CD8-positive, alpha-beta T cell (primary cell): ENCODE measurements at places on chromosomes 16 and 17.

- no peak for DNase-seq
These were observed 6.1 kb upstream of the EIF4A3 start for GRCh38 chr17:80153004-80153403.

DNA sequence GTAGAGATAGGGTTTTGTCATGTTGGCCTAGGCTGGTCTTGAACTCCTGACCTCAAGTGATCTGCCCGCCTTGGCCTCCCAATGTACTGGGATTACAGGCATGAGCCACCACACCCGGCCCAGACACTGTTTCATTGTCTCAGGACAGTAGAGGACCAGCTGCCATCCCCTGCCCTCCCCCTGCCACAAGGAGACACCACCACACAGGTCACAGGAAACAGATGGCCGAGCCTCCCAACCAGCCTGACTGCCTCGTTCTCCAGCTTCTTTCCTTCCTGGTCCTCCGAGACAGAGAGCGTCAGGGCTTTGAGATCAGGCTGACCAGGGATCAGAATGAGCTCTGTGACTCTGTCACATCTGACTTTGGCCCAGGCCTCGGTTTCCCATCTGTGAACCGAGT lies 20.8 kb upstream of the RNPS1 start:
- no peak for DNase-seq

- DNase-seq: no peak
These were observed 1366.3 kb upstream of the GOT2 start for GRCh38 chr16:60100371-60100770.

DNA sequence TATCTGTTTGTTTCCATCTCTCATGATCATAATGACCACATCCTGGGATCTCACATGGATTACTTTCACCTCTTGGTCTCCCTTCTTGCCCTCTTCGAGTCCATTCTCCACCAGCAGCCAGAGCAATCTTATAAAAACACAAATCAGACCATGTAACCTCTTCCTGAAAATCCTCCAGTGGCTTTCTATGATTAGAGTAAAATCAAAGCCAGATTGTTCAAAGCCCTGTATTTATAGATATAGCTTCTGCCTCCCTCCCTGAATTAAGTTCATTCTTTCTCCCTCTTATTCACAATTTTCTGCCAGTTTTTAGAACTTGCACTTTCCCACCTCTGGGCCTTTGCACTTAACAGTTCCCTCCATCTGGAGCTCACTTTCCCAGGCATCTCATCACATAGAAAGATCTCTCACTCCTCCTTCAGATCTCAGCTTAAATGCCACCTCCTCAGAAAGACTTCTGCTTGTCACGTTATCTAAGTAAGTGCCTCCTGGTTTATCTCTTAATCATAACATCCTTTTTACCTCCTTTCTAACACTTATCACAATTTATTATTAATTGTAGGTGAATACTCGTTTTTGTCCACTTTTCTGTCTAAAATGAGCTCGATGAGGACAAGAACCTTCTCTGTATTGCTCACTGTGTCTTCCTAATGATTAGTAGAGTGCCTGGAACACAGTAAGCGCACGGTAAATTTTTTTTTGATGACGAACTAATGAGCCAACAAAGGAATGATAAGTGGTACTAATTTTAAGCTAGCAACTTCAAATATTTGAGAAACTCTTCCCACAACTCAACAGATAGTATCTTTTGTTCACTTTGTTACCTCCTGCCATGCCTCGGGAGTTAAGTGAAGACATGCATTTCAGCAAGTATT lies 80.5 kb downstream of the CYB561 start:
- DNase-seq: no peak

DNA sequence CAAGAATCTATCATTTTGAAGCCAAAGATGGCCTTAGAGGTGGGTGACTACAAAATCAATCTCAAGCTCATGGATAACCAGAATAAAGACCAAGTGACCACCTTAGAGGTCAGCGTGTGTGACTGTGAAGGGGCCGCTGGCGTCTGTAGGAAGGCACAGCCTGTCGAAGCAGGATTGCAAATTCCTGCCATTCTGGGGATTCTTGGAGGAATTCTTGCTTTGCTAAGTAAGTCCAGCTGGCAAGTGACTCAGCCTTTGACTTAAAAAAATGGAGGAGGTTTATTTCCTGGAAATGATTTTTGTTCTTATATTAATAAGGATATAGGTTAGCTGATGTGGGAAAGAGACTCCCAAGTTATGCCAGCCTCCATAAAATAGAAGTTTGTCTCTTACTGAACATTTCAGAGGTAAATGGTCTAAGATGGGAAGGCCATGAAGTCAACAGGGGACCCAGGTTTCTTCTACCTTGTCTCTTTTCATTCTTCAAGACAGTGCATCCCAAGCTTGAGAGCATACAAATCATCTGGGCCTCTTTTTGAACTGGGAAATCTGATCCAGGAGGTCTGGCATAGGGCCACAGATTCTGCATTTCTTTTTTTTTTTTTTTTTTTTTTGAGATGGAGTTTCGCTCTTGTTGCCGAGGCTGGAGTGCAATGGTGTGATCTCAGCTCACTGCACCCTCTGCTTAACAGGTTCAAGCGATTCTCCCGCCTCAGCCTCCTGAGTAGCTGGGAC lies 19.8 kb upstream of the TANGO6 start:
- DNase-seq: no peak

GRCh38 chr17:30333503-30334360 lies at the start of gene TMIGD1:
TMIGD1 (minus strand) TSS chr17:30334057; CDS start chr17:30332133, 1,924 bp downstream.
- no peak for DNase-seq

GRCh38 chr17:57135026-57135788 lies 50.2 kb downstream of the AKAP1 start:
- no peak for DNase-seq

GRCh38 chr16:68704232-68704867 lies 32.7 kb upstream of the CDH1 start:
- peak; percentile 49 for DNase-seq

DNA sequence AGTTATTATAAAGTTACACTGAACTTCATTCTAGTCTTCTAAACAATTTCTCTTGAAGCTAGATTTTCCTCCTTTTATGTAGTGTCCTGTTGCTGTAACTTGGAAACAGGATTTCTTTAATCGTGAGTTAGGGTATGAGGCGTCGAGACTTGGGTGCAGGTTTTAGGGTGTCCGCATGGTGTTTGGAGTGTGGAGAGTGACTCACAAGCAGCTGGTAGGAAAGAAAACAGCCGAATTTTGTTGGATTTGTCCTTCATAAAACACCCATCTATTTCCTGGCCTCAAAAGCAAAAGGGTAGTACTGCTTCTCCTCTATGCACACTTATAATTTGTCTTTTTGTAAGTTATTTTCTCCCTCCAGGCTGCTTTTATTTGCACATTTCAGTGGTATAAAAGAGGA lies 1.6 kb downstream of the RPTOR start:
- DNase-seq: no peak

DNA sequence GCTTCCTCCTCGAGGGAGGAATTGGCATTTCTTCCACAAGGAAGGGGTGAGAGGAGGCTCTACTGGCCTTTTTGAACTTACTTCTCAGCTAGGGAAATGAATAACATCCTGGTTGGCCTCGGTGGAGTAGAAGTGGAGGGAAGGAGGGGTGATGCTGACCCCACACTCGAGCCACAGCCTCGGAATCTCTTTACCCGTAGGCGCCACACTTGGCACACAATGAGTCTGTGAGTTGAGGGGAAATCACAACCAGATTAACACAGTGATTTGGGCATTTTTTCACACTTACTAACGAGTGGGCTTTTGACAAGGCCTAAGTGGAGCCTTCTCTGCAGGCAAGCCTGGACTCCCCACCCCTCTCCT lies 47.3 kb upstream of the TBX2 start:
- DNase-seq: no peak

GRCh38 chr16:64919929-64920607 lies 201.8 kb downstream of the CDH11 start:
- DNase-seq: no peak
